ENCODE measurements at places on chromosomes 6 and 20.

DNA sequence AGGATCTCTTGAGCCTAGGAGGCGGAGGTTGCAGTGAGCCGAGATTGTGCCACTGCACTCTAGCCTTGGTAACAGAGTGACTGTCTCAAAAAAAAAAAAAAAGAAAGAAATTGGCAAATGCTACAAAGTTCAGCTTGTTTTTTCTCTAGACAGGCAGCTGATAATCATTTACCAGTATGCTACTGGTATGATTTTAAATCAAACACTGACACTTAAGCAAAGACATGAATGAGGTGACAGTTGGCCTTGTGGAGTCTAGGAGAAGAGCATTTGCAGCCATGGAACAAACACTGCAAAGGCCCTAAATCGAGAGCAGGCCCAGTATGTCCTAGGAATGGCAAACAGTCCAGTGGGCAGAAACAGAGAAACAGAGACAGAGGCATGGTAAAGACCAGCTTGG, 99.7 kb upstream of the CEP85L start:
- no peak for DNase-seq

DNA sequence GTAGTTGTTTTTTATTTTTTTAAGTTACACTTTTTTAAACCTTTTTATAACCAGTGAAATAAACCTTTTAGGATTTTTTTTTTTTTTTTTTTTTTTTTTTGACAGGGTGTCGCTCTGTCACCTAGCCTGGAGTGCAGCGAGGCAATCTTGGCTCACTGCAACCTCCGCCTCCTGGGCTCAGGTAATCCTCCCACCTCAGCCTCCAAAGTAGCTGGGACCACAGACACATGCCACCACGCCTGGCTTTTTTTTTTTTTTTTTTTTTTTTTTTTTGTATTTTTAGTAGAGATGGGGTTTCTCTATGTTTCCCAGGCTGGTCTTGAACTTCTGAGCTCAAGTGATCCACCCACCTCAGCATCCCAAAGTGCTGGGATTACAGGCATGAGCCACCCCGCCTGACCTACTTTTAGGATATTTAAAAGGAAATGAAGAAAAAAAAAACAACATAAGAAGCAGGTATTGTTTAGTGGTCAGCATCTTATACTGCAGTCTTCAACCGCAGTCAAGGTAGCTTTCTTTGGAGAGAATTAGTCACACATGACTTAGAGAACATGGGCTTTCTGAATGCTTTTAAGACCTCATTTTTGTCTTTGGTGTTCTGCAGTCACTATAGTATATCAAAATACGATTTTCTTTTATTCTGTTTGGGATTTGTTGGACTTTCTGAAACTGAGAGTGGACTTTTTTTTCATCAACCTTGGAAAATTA, 1.6 kb downstream of the POLR1H start:
- no peak for DNase-seq

DNA sequence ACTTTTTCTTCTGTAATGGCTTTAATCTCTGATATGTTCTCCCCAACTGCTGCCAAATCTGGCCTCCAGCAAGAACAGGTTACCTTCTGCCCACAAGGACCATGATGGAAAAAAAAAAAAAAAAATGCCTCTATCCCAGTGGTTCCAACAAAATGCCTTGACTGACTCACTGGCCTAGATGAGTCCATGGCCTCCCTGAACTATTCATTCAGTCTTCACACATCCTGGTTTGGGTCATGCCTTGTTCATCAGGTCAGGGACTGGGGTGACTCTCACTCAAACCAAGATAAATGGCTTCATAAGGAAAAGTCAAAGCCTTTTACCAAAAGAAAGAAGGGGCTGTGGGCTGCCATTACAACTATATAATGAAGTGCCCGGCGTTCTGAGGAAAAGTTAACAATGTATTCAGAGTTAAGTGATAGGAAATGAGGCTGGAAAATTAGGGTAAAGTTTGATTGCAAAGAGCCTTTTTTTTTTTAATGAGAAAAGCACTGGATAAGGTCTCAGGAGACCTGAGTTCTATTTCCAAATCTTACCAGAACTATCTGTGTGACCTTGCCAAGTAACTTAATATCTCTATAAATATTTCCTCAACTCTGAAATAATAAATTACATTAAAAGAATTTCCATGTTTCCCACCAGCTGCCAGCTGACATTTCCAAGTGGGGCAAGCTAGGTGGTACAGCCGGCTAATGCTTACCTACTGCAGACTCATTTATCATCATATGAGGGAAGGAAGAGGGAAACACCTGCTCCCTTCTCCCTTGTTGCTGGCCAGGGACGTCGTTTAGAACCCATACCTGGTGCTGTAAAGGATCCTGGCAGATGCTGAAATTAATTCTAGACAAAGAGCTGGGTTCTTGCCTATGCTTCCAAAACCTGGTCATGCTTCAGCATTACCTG, 380.0 kb upstream of the MARCKS start:
- no peak for DNase-seq

DNA sequence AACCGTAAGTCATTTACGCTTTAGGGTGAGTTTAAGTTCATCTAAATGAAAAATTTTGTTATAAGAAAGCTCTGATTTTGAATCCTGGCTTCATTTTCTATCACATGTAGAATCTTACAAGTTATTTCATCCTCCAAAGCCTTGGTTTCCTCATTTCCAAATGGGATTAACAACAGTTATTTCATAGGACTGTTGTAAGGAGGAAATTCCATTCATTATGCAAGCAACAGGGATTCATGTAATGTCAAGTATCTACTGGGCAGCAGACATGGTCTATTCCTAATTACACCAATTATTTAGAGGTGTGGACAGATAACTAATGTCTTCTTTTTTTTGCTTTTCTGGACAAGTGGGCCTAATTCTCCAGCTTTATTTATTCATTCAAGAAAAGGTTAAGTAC, 154.0 kb downstream of the PDSS2 start:
- no peak for DNase-seq

- no peak for DNase-seq
Observed at GRCh38 chr20:22901164-22901563, 133.9 kb upstream of the SSTR4 start.
